ENCODE measurements at places on chromosomes 11 and 22.

GRCh38 chr11:129012880-129013279, 70.2 kb upstream of the TP53AIP1 start:
- DNase-seq = no peak

GRCh38 chr11:103798026-103798425, 238.4 kb upstream of the DDI1 start:
- DNase-seq = peak; percentile 88

DNA sequence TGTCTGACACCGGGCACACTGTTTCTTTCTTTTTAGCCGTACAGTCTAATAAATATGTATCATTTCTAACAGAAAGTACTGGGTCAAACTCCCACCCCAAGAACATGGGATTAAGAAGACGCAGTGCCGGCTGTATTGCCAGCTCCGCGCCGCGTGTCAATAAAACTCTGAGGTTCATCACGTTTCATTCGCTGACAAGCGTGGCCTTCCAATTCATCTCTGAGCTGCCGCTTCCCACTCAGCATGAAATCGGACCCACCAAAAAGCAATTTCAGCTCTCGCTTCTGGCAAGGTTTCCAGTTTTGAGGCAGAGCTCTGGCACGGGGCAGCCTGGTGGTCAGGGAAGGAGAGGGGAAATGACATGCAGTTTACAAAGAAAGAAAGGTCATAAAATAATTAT, 819.8 kb downstream of the OPCML start:
- no peak for DNase-seq

DNA sequence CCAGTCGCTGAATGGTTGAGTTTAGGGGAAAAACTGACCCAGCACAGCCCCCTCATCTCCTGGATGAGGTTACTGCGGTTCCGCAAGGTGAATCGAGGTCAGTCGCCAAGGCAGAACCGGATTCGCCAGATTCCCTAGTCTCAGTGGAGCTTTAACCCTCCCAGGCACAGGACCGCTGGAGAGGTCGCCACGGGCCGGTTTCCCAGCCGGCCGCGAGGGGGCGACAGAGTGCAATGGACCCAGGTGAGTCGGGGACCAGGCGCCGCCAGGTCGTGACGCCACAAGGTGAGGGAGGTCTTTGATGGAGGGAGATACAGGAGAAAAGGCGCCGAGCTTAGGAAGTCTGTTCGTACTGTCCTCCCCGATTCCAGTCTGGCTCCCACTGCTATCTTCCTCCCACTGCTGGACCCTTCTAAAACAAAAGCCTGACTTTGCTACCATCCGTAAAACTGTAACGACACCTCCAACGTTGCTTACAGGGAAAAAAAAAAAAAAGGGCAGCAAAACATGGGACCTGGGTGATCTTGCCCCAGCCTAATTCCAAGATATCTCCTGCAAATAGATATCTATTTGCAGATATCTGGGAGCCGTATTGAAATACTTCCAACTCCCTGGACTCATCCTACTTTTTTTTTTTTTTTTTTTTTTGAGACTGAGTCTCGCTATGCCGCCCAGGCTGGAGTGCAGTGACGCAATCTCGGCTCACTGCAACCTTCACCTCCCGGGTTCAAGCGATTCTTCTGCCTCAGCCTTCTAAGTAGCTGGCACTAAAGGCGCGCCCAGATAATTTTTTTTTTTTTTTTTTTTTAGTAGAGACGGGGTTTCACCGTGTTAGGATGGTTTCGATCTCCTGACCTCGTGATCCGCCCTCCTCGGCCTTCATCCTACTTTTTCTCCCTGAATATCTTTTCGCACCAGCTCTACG, 1.4 kb upstream of the GGA1 start:
- peak; percentile 63 for DNase-seq

GRCh38 chr11:13227676-13228255, 49.8 kb upstream of the BMAL1 start:
- no peak for DNase-seq

DNA sequence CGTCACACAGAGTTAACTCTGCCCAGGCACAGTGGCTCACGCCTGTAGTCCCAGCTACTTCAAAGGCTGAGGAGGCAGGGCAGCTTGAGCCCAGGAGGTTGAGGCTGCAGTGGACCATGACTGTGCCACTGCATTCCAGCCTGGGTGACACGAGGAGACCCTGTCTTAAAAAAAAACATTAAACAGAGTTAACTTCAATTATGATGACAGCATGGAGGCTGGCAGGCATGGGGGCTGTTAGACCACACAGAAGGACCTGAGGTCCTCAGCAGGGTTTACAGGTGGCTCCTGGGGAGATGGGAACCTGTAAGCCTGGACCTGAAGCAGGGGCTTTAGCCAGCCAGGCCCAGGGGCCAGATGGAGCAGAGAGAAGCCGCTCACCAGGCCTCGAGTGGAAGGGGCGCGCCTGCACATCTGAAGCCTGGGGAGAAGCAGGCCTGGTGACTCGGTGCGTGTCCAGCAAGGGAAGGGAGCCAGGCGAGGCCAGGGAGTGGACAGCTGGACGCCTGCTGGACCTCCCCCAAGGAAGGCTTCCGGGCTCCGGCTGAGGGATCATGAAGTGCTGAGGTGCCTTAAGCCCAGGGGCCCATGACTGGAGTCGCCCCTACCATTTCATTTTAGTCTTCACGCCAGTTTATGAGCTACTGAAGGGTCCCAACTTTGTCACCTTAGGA, 25.3 kb downstream of the RPUSD4 start:
- no peak for DNase-seq
